ENCODE measurements at places on chromosomes 2 and 18. TPM values are rescaled to one million over a fixed set of nuclear protein-coding genes. Genes with fewer than 3 reads are reported as not detected.

Gene RBFA
- 22.7 TPM for total RNA-seq

Gene MAP2
- total RNA-seq = 435 TPM

Gene SCTR
- not detected for total RNA-seq

Gene CYTIP
- total RNA-seq = 0.07 TPM

Gene ESPNL
- 0.11 TPM for total RNA-seq

GRCh38 chr2:204239411-204240165 lies 303.0 kb downstream of the ICOS start:
- no peak for ATAC-seq

- ATAC-seq = no peak
Measured at GRCh38 chr2:207045531-207045930, 106.2 kb downstream of the CPO start.

DNA sequence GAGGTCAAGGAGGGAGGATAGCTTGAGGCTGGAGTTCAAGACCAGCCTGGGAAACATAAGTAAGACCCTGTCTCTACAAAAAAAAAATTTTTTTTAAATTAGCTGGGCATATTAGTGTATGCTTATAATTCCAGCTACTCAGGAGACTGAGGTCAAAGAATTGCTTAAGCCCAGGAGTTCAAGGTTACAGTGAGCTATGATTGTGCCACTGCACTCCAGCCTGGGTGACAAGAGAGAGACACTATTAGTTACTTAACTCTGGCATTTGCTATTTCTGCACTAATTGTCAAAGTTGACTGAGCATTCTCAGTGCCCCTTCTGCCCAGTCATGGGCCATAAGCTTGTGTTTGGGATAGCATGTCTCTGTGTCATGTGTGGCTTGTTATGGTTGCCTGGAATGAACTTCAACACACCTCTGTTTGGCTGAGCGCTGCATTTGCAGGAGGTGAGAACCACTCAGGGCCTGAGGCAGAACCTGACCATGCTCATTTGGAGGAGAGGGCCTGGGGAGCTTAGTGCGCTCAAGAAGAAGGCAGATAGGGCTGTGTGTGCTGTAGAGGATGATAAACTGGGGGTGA lies 77.7 kb downstream of the SH3RF3 start:
- ATAC-seq = peak; percentile 32

DNA sequence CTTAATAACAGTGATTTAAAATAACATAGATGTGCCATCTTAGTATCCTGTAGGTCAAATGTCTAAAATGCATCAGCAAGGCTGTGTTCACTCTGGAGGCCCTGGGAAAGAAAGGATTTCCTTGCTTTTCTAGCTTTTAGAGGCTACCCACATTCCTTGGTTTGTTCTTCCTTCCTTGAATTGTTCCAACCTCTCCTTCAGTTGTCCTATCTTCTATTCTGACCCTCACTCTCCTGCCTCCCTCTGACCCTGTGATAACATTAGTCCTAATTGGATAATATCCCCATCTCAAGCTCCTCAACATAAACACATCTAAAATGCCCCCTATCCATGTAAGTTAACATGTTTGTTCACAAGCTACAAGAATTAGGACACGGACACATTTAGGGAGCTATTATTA lies 733.5 kb downstream of the SOCS6 start:
- ATAC-seq = no peak

GRCh38 chr2:64615192-64615763 lies 38.4 kb downstream of the SERTAD2 start:
- ATAC-seq = no peak

GRCh38 chr2:206245265-206245672 lies 29.2 kb upstream of the ZDBF2 start:
- peak; percentile 48 for ATAC-seq

DNA sequence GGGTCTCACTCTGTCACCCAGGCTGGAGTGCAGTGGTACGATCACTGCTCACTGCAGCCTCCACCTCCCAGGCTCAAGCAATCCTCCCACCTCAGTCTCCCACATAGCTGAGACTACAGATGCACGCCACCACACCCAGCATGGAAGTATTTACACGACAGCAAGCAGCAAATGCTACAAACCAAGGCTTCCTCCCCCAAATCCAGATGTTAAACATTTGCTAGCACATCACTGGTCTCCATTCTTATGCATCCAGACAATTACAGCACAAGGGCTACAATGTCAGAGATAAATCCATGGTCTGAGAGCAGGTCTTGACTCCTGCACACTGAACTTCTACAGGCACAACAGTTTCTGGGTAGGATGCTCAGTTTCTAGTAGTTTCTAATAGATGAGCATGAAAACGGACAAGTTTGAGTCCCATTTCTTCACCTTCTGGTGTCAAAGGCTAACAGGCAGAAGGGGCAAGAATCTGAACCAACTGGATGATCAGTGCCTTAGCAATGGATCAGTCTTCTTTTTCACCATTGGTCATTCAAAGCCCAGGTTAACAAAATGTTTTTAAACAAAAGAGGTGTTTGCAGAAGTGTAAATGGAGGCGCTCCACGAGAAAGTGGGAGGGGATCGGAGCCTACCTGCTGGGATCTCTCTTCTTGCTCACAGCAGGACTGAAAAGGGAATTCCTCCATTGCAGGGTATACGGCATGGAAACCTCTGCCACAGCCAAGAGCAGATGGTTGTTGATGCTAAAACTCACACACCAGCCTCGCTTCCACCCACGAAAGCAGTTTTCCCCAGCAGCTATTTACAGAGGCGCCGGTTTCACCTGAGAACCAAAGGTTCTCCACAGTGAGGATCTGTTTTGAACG lies 135.0 kb upstream of the ARL4C start:
- ATAC-seq = no peak

- ATAC-seq = peak; percentile 94
Measured at GRCh38 chr2:186575302-186575701, 14.6 kb upstream of the ITGAV start.

GRCh38 chr2:124805060-124805459 lies 780.0 kb downstream of the CNTNAP5 start:
- no peak for ATAC-seq

- no peak for ATAC-seq
Measured at GRCh38 chr18:78820161-78820834, 159.3 kb upstream of the SALL3 start.

- ATAC-seq = no peak
Measured at GRCh38 chr18:76721207-76721996, 101.0 kb upstream of the ZNF236 start.

DNA sequence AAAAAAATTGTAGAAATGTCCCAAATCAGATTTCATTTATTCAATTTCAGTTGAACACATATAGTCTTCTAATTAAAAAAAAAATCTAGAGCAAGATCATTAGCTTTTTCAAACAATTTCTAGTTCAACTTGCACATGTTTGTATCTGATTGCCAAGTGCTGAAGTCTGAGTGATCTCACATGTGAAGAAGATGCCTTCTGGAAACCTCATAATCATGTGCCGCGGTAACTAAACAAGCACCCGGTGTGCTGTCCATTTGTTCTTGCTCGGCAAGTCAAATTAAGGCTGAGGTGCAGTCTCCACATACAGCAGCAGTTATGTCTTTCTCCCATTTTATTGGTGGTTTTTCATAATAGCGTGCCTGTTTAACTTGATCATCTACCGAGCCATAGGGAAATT lies 18.7 kb downstream of the CABLES1 start:
- no peak for ATAC-seq

DNA sequence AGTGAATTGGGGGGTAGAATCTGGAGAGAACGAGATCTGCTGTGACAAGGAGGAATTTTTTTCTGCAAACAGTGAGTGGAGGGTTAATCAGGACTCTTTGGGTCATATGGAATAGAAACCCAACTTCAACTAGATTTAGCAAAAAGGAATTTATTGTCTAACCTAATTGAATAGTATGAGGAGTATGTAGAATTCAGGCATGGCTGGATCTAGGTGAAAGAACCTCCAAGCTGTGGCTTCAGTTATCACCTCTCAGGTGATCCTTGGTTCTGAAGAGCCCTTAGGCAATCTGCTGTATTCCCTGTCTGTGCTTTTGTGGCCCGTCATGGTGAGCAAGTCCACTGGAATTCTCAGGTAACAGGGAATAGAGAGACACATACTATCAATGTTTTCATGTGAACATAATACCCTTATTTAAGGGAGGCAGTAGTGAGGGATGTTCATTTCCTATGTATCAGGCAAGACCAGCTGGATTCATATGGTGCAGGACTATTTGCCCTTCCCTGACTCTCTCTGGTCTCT lies 164.7 kb downstream of the ALPK2 start:
- no peak for ATAC-seq

- ATAC-seq = no peak
Measured at GRCh38 chr2:240731178-240731545, 39.5 kb downstream of the AQP12A start.

DNA sequence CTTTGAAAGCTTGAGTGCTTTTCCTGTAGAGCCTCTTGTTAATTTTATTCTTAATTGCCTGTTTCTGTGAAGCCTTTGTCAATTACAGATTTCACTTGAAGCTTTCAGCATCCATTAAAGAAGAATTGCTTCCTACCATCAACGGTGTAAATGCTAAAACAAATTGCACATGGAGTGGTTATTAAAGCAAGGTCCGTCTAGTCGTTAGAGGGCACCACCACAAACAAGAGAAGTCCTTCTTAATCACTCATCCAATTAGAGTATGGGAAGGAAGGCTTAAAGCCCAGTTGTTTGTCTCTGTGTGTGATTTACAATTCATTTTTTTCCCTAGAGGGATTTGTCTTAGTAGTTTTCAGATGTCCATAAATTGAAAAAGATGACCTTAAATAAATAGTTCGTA lies 1.6 kb downstream of the KCNJ3 start:
- ATAC-seq = no peak

DNA sequence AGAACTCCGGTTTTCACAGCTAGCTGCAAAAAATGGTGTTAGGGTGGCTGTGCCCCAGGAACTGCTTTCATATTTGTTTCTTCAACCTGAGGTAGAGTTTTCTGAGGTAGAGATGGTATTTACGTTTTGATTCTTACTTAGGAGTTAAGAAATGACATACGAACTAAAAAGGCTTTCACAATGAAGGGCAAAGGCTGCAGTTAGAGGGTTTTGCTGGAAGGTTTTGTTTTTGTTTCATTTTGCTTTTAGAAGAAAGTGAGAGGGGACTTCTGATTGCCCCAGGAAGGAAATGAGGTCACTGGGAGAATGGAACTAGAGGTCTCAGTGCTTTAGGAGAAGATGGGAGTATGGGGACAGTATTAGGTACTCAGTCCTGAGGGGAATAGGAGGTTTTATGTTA lies 15.5 kb downstream of the CDCA7 start:
- no peak for ATAC-seq

DNA sequence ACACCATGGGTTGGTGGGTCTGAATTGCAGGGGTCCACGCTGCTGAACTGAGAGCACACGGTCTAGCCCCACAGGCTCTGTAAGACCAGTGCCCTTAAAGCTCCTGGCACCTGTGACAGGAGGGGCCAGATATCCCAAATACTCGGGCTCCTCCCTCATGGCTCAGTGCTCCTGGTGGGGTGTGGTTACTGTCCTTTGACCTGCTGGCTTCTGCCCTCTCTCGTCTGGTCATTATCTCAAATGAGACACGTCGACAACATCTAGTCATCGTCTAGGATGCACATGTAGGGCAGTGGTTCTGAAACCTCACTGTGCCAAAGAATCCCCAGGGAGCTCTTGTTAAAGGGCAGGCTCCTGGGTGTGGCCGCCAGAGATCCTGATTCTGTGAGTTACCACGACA lies 258.4 kb downstream of the LOXHD1 start:
- ATAC-seq = no peak

DNA sequence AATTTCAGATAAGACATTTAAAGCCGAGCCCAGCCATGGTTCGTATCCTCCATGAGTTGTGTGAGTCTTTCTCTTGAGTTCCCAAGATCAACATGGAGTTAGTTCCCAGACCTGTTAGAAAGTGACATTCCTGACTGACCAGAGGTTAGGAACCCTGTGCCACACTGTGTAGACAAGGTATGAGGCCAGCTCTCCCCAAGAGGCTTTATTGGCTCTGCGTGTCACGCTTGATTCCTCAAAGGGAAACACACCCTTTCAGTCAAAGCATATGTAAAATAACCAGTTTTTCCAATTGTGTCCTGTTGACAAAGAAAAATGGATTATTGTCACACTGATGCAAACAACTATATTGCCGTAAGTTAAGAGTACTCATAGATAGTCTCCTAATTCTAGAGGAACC lies 1.2 kb downstream of the SULT1C3 start:
- no peak for ATAC-seq

DNA sequence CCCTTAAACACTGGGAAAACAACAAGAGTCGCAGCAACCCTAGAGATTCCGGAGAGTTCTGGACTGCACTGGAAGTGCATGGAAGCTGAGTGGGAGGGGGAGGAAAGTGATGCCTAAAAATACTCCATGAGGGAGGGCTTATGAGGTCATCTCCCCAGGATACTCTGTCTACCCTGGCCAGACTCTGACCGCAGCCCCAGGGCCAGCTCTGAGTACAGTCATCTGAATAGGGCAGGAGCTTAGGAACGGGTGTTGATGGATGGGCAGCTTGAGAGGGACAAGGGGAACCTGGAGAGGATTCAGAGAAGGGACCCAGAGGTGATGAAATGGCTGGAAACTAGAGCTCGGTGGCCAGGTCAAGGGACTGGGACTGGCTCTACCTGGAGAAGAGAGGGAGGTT lies 79.3 kb upstream of the IGFBP5 start:
- ATAC-seq = peak; percentile 86
